CD4-positive, alpha-beta T cell treated with Interferon gamma for 1 hour (primary cell): ENCODE measurements at places on chromosomes 6 and 20.

GRCh38 chr6:135869857-135870256, 18.4 kb downstream of the PDE7B start:
- no peak for DNase-seq

GRCh38 chr20:15847196-15847784, 726.0 kb downstream of the KIF16B start:
- DNase-seq, result no peak

DNA sequence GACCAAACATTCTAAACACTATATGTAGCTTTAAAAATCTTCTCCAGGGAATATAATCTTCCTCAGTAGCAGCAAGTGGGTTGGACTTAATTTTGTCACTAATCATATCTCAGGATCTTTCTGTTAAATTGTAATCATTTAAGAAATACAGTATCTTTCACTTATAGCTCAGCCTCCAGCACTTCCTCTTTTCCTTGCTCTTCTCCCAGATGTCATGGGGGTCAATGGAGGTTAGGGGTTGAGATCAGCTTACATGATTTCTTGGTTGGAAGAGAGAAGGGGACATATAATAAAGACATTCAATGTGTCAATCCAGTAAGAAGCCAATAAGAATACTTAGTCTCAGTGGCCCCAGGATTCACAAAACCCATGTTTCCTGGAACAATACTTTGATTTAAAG, 15.7 kb upstream of the REPS1 start:
- DNase-seq, result no peak

DNA sequence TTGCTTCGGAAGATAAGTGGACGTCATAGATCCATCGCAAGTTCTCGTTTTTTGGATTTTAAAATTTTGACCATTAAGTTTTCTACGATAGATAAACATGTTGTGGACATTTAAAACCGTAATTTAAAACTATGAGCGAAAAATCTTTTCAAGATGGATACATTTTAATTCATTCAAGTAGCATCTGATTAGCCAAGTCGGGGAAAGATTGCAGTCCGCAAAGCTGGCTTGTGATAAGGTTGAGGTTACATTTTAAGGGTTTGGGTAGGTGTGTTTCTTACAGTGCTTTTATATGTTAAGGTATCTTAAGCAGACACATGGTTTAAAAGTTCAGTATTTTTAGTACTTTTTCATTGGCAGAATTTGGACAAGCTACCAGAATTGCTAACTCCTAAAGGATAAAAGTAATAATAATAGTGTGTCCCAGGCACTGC, 1.2 kb downstream of the WTAP start:
- DNase-seq, result no peak

DNA sequence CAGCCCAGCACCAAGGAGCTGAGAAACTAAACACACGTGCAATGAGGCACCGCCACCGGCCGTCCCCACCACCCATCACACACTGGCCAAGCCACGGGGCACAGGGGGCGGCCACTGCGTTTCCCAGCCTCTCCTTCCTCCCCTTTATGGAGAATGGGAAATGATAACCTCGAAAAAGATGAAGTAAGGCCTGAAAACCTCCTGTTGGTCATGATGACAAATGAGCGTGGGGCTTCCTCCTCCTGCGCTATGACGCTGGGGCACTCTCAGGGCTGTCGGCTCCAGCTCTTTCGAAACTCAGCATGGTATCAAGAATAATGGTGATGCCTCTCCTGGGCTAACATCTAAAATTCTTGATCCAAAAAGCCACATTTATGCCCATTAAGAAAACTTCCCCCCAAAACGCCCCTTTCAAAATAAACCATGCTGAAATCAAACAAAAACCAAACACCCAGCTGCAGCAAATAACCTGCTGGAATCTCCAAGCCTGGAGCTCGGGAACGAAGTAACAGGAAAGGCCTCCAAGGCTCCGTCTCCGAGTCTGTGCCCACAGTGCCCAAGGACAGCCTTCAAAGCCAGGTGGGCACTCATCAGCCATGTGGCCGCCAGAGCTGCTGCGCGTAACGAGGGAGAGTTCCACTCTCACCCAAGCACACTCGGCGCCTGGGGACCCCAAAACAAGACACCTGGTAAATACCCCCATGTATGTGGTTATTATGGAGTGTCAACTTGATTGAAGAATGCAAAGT, 50.0 kb downstream of the TAF4 start:
- no peak for DNase-seq

DNA sequence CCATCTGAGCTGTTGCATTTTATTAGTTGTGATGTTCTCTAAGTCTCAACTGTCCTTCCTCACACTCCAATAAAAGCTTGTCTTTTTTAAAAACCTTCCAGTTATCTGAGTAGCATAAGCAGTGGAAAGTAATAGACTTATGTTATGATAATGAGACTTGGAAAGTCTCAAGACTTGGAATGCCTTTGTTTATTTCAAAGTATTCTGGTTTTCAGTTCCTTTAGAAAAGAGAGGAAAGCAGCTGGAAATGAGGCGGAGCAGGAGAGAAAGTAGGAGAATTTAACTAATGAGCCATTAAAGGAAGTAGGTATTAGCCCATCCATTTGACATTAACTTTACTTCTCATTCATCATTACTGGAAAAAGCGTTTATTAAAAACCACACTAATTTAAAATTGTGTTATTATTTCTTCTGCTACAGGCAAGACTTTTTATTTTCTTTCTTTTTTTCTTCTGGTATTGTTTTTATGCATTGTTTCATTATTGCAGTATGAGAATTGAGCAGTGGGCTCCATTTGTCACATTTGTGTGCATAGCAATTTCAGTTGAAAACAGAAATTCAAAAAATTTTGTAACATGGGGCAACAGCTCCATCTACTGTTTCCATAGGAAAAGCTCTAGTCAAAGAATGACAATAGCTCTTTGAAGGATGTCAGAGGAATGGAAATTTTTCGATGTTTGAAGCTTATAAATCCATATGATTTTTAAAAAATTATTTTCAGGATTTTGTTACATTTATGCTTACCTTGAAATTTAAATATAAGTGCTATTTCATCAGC, 194.8 kb downstream of the COL9A1 start:
- no peak for DNase-seq

DNA sequence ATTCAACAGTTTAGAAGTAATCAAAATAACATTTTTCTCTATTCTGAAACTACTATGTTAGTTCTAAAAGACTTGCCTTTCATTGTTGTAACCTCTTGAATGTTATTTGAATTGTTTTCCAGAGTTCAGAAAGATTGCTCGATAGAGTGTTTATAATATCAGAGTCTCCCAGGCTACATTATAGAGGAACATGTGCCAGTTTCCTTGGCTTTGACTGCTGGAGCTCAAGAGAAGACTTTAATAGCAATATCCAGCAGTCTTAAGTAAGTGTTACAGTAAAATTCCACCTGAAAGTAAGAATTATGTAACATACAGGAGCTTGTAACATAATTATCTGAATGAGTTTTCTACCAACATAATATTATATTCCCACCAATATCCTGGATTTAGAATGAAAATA, 991.8 kb upstream of the ADGRB3 start:
- no peak for DNase-seq

DNA sequence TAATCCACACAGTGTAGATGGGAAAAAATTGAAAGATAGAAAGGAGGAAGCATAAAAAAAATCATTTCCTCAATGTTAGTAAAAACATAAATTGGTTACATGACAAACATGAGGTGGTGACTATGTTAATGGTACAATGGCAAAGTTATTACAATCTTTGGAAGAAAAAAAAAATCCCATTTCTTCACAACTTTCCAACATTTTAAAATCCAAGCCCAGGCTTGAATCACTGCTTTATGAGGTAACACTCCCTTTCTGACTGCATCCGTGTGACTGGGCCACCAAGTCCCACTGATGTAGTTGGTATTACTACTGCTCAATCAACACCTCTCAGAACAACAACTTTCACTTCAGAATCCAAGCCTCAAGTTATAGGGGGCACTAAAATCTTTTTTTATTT, 160.4 kb downstream of the BTBD9 start:
- DNase-seq, result no peak

- DNase-seq, result no peak
Observed at GRCh38 chr6:107941627-107942026, 16.4 kb downstream of the SEC63 start.

DNA sequence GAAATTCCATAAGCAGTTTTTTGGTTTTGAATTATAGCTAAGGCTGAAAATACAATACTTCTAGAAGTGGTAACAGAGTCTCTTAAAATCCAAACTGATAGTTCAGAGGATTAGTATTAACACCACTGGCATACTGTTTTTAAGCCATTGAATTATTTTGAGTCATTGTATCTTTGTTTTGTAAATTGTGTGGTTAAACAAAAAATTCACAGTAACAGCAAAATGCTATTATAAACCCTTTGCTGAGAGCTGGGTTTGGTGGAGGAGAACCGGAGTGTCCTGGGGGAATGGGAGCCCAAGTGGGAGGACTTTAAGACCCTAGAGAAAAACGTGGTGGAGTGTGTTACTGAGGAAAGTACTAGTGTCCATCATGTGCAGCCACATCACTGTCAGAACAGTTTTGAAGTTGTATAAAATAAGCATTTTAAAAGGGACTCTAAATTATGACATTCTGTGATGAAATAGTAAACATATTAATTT, 125.1 kb downstream of the LRRC1 start:
- DNase-seq, result no peak

DNA sequence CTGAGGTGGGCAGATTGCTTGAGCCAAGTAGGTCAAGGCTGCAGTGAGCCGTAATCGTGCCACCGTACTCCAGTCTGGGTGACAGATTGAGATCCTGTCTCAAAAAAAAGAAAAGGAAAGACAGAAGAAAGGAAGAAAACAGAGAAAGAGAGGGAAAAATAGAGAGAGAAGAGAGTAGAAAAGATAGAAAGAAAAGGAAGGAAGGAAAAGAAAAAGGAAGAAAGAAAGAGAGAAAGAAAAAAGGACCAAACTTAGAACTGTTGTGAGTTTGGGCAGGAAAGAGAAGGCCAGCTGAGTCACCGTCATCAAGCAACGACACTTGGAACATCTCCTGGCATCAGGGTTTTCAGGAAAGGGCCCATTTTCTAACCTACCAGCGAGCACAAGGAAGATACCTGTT, 96.0 kb upstream of the AKAP12 start:
- DNase-seq, result no peak

DNA sequence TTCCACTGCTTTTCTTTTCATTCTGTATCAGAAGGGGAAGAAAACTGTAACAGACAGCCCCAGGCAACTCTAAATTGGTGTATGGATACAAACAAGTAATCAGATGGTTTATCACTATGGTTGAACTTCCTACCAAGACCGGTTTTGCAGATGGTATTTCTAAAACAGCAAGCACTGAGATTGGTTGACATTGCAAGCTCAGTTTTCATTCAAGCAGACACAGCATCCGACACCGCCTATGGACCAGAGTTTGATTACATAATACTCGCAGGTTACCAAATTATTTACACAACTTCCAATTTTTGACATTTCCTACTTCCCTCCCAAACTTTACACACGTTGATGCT, 209.9 kb downstream of the ALDH8A1 start:
- DNase-seq, result no peak

DNA sequence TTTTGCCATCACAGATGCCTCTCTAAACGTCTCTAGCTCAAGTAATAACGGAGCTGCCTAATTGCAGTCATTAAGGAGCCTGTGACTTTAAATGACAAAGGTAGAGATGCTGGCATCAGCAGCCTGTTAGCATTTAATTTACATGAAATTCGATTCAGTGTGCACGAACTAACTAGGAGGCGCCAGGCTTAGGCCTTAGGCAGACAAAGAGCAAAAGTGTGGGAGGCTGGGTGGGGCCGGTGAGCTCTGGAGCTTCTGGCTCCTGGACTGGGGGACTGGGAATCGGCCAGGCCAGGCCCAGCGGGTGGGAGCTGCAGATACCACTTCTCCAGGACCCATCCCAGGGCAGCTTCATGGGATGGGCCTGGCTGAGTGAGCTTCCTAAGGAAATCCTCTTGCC, 170.0 kb upstream of the AGPAT4 start:
- no peak for DNase-seq

GRCh38 chr20:36385503-36385902, 79.4 kb downstream of the DLGAP4 start:
- DNase-seq, result no peak
